M059J (cell line): ENCODE measurements at places on chromosomes 4 and X.

DNA sequence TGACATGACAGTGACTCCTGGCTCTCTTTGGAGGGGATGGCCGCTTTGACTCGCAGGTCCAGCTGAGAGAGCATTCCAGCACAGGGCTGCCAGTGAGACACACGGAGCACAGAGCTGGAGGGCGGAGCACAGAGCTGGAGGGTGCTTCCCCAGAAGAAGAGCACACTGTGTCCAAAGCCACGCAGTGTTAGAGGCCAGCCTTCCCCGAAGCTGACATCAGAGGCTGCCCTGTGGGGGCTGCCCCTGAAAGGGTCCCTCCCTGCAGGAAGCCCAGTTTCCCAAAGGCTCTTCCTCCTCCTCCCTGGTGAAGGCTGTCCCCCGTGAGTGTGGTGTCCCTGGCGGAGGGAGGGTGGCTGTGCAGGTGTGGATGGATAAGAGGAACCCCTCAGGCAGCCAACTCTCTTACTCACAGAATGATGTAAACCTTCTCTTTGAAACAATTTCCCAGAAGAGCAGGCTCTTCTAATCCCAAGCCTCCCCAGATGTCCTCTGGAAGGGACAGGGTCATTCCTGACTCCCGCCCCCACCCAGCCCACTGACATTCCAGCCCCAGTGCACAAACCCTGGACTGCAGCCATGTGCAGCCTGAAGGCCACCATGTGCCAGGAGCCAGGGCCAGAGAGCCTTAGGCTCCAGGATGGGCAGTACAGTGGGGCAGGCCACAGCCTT lies 53.4 kb downstream of the PSAPL1 start:
- DNase-seq = peak; percentile 10

- no peak for DNase-seq
These were observed 149.3 kb downstream of the DMD start for GRCh38 chrX:33062041-33062440.

DNA sequence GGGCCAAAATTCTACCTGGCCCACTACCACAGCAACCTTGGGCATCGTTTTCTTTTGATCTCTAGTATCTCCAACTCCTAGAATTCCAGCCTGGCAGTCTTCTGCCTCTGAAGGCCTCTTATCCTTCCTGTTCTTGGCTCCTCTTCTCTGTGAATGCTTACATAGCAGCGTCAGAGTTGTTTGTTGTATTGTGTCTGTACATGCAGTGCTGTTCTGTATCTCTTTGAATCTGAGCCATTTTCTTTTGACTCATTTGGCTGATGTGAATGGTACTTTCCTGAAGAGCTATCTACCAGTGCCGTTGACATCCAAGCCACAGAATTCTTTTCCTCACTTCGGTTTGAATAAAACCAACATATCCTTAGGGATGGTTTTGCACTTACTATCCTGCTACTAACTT lies 79.2 kb downstream of the TMEM164 start:
- peak; percentile 83 for DNase-seq

- no peak for DNase-seq
These were observed 42.3 kb downstream of the NALF2 start for GRCh38 chrX:69546417-69546816.

DNA sequence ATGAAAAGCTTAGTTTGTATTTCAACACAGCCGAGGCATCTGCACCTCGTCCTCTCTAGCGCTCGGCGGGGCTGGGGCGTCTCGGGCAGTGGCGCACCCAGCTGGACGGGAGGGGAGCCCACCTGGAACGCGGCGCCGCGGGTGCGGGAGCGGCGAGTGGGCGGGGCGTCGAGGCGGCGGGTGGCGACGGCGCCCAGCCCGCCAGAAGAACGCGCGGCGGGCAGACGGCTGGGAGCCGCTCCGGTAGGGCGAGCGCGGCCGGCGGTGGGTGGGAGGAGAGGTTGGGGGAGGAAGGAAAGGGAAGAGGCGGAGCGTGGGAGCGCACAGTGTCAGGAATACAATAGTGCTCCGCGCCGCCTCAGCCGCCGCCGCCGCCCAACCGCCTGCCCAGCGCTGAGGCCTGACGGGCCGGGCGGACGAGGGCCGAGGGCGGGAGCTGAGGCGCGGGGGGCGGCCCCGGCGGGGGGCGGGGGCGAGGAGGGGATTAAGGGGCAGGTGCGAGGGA lies at the start of gene JADE3:
TSS of gene JADE3 (plus strand) at position 324 of the 505 bp plus-strand sequence. CDS start 72,474 bp downstream, outside the sequence.
- DNase-seq = peak; percentile 80

DNA sequence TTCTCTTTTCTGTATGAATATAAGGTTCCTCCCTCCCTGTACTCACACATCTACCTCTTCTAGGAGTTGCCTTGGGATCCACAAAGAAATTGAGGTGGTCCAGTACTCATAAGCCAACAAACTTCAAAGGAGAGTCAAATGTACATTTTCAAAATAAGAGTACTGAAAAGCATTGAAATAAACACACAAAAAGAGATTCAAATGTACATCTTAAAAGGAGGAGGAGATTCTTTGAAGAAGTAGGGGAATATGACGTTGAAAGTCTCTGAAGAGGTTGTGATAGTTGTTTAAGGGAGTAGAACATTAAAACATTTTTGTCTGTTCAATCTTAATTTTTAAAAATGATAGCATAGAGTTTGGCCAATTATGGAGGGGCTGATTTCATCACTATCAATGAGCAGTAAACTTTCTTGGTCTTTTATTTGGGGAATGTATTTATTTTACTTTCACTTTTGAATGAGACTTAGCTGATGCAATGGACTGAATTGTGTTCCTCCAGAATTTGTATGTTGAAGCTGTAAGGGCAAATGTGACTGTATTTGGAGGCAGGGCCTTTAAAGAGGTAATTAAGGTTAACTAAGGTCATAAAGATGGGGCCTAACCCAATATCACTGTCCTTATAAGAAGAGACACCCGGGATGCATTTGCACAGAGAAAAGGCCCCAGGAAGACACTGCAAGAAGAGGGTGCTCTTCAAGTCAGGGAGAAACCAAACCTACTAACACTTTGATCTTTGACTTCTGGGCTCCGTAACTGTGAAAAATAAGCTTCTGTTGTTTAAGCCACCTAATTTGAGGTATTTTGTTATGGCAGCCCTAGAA lies 226.3 kb upstream of the PGRMC2 start:
- DNase-seq = no peak

DNA sequence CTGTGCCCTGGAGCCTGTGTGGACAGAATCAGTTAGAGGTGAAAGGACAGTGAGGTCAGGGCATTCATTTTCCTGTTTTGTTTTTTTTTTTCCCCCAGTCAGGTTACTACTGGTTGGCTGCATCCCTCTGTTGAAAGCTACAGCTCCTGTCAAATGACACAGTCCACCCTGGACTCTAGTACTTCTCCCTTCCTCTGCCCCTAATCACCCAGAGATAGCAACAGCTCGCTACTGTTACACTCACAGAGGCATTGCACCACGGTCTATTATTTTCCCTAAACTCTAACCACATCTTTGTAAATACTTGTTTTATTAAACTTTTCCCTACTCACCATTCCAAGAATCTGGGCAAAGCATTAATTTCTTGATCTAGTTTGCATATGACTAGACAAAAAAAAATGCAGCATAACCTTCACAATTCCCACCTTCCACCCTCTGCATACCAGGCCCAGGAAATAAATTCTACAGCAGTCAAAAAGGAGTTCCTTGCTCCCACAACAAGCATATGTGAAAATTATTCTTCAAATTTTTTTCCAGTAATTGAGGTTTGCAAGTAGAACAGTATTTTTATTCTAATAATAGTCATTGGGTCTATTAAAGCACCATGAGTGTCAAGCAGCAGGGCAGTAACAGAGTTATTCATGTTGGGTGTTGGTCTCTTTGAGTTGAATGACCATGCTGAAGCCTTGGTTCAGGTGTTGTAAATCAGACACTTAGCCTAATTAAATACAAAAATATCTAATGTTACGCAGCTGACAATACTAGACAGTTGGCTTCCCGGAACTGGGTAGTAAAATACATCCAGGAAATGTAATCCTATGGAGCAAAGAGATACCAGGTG lies 329.2 kb downstream of the INPP4B start:
- peak; percentile 84 for DNase-seq

DNA sequence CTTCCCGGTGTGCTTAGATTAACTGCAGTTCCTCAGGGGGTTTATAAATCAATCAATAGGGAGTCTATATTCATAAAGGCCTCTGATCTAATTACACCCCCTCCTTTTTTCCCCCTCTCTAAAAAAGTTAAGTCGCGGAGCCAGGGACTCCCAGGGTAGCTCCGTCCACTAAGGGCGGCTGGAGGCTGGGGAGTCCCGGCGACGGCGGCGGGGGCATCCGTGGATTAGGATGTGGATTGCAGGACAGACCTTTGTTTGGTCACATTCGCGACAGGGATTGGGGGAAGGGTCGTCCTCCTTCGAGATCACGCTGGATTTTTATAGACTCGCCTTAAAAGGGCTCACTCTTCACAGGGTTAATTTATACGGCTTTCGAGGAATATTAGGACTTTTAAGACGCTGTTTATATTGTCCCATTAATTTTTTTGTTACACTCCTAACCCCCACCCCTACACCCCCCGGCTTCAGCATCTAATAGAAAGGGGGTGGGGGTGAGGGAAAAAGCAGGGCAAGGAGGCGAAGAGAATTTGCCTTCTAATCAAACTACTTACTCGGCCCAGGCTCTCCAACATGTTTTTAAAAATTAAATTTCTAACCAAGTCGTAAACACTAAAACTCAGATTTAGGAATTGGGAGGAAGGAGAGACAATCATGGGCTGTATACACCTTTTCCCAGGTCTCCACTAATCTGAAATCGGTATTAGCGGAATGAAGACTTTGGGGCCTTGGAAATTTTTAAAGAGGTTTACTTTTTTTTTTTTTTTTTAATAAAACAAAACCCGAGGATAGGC lies 8.5 kb downstream of the PITX2 start:
- no peak for DNase-seq

GRCh38 chr4:98166025-98166730 lies 22.9 kb upstream of the STPG2 start:
- DNase-seq = peak; percentile 90

GRCh38 chr4:79907001-79907400 lies 166.0 kb downstream of the ANTXR2 start:
- DNase-seq = no peak

- no peak for DNase-seq
These were observed 1313.2 kb downstream of the ADGRL3 start for GRCh38 chr4:62513306-62513705.

DNA sequence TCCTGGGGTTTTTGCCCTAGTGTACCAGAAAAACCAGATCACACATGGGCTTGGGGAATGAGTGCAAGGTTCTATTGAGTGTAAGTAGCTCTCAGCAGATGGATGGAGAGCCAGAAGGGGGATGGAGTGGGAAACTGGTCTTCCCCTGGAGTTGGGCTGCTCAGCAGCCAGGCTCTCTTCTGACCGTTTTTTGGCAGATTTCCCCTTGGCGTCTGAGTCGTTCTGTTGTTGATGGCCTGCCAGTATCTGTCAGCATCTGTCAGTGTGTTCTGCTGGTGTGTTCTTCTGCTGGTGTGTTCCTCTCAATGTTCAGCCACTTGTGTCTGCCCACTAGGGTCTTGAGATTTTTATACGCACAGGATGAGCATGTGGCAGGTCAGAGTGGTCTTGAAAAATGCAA lies 633.9 kb upstream of the CPEB2 start:
- no peak for DNase-seq

GRCh38 chr4:118732591-118733330 lies 47.6 kb downstream of the METTL14 start:
- no peak for DNase-seq

- DNase-seq = no peak
These were observed 1424.9 kb upstream of the PCDH7 start for GRCh38 chr4:29295280-29295679.

DNA sequence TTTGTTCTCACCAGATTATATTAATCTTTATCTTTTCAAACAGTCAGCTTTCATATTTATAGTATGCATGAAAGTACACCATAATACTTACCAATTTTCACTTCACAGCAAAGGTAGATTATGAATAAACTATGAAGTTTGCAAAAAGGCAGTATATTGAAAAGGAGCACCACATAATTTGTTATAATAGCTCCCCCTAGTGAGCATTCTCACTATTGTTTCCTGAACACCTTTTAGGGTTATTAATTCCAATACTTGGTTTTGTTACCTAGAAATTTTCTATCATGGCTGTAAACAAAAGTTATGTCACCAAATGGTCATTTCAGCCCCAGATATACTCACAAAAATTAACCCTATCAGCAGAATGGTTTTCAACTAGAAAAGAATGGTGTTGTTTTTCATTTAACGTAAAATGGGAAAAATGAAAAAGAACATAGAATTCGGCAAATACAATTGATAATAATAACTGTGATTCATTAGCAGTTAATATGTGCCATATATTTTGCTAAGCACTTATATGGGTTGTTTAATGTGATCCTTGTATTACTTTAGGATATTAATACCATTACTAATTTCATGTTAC lies 30.2 kb upstream of the NKX6-1 start:
- peak; percentile 32 for DNase-seq

- no peak for DNase-seq
These were observed 84.7 kb downstream of the DCTD start for GRCh38 chr4:182832352-182833120.

DNA sequence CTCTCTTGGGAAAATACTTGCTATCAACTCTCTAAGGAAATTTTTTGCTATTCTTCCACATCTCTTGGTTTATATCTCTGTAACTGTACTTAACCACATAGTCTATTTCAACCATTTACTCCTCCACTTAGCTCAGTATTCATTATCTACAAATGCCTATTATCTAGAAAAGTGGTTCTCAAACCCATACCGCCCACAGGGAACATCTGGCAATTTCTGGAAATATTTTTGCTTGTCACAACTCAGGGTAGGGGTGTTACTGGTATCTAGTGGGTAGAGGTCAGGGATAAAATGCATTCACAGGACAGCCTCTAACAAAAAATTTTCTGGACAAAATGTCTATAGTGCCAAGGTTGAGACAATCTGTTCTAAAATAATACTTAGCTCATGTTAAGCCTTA lies 14.4 kb downstream of the ATRX start:
- no peak for DNase-seq

DNA sequence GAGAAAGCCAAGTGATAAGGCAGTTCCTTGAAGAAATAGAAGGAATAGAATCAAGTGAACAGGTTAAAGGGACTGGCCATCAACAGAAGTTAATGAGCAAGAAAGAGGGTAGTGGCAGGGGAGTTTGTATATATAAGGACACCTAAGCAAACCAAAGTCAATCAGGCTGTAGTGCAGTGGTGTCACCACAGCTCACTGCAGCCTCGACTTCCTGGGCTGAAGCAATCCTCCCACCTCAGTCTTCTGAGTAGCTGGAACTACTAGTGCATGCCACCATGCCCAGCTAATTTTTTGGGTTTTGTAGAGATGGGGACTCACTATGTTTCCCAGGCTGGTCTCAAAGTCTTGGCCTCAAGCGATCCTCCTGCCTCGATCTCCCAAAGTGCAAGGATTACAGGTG lies 15.9 kb downstream of the ACOT9 start:
- no peak for DNase-seq

GRCh38 chrX:150478496-150479492 lies 89.6 kb upstream of the MTM1 start:
- DNase-seq = no peak

DNA sequence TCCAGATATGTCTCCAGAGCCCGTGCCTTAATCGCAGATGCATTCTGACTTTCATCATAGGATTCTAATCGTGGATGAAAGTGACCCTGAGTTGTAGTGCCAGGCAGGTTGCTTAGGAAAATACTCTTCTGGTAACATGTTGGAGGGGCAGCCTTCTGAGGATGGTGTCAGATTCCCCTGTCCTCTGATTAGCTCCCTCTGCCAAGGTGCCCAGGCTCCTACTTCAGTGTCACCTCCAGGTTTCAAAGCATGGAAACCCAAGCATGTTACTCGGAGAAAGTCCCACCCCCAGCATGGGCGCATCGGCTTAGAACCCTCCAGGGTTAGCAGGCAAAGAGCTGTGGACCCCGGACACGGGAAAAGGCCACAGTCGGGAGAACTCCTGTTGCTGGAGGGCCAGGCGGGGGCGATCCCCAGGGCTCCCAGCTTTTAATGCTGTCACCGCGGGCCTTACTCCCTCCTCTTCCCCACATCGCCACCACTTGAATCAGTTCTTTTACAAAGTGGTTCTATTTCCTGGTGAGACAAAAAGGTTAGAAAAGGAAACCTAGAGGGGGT lies 44.5 kb downstream of the TRIM2 start:
- DNase-seq = peak; percentile 30
